T-helper 2 cell treated with Interferon-gamma antibody and Interleukin-4, amounts not matched to agents 5 μg/mL and 100 μg/mL, for 36 hours (primary cell): ENCODE measurements at places on chromosomes 16 and 17.
A peak's percentile ranks its signal among the peaks of the same experiment; 100 is the strongest.

- H3K27me3 ChIP-seq = peaks cover 3% of the 10 kb centered on the region
- H3K4me3 ChIP-seq = no peak overlapping the region
- no peak for DNase-seq
- H3K36me3 ChIP-seq = no peaks in the 10 kb centered on the region
These were observed 197.7 kb upstream of the GSE1 start for GRCh38 chr16:85415196-85416090.

DNA sequence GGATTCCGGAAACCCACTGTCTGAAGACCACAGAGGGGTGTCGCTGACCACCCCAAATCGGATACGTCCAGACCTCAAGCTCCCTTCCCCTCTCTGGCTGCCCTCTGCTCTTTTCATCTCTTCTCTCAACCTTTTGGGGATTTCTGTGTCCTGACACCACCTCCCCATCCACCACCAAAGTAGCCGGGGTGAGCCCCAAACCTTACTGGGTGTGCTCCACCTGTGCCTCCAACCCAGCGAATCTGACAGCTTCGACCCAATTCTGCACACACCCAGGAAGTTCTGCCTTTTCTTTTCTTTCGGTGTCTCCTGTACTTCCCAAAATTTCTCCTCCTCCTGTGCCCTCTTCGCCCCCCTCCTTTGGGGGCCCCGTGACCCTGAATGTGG lies 534 bp downstream of the KCTD11 start:
- DNase-seq = no peak
- H3K27ac ChIP-seq = peak overlapping the region; percentile 76
- H3K36me3 ChIP-seq = peaks cover 40% of the 10 kb centered on the region
- H3K27me3 ChIP-seq = no peaks in the 10 kb centered on the region

- no peaks in the 10 kb centered on the region for H3K27me3 ChIP-seq
- H3K4me1 ChIP-seq = peaks cover 15% of the 10 kb centered on the region
- H3K4me3 ChIP-seq = no peak overlapping the region
- no peaks in the 10 kb centered on the region for H3K36me3 ChIP-seq
- no peak for DNase-seq
These were observed 7.5 kb downstream of the SLC5A11 start for GRCh38 chr16:24853169-24853824.

DNA sequence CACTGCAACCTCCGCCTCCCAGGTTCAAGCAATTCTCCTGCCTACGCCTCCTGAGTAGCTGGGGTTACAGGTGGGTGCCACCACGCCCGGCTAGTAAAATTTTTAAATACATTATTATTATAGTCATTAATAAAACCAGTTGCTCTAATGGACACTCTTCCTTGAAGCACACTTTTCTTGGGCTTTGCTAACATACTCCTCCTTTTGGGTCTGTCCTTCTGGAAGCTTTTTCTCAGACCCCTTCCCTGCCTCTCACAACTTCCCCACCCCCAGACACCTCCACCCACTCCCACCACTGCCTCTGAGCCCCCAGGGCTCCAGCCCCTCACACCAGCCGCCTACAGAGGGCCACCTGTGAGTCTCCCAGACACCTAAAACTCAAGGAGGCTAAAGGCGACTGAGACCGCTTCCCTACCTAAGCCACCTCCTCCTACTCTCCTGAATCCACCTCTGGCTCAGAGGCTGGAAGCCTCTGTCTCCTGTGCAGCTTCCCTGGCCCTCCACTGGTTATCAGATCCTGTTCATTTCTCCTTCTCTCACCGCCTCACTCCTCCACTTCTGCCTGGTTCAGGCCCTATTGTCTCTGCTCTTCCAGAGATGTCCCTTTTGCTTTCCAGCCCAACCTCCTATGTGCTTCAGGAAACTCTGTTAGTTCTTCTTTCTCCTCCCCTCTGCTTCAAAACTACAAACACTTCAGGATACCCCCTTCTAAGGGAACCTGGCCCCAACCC lies 2.1 kb upstream of the CUEDC1 start:
- H3K27me3 ChIP-seq = peaks cover 75% of the 10 kb centered on the region
- H3K27ac ChIP-seq = no peak overlapping the region
- peaks cover 21% of the 10 kb centered on the region for H3K4me1 ChIP-seq
- no peak for DNase-seq
- H3K4me3 ChIP-seq = no peak overlapping the region
- H3K36me3 ChIP-seq = no peaks in the 10 kb centered on the region

- no peak overlapping the region for H3K4me3 ChIP-seq
- H3K4me1 ChIP-seq = no peaks in the 10 kb centered on the region
- H3K27ac ChIP-seq = no peak overlapping the region
- DNase-seq = no peak
These were observed 17.7 kb upstream of the TANC2 start for GRCh38 chr17:62948370-62948769.

- peaks cover 3% of the 10 kb centered on the region for H3K27me3 ChIP-seq
- no peaks in the 10 kb centered on the region for H3K36me3 ChIP-seq
- DNase-seq = no peak
- H3K27ac ChIP-seq = no peak overlapping the region
These were observed 43.4 kb downstream of the IRX3 start for GRCh38 chr16:54243202-54243601.

DNA sequence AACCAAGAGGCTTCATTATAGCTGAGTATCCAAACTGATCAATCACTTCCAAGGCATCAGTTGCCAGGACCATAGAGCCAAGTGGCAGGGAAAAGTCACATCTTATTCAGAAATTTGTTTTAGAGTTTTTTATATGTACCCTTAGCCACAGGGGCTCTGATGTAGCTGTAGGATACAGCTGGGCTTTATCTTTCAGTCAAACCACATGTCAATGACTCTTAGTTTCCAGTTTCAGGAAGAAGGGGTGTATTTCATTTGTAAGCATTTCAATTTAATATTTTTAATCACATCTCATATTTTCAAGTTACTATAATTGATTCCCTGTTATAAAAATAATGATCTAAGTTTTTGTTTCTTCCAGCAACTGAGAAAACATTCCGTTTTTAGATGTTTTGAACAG lies 2.9 kb upstream of the FLCN start:
- H3K27ac ChIP-seq = no peak overlapping the region
- H3K4me3 ChIP-seq = no peak overlapping the region

- DNase-seq = no peak
- peaks cover 23% of the 10 kb centered on the region for H3K4me1 ChIP-seq
- peaks cover 7% of the 10 kb centered on the region for H3K36me3 ChIP-seq
- no peak overlapping the region for H3K27ac ChIP-seq
These were observed 102.4 kb upstream of the METRNL start for GRCh38 chr17:82976982-82977488.

DNA sequence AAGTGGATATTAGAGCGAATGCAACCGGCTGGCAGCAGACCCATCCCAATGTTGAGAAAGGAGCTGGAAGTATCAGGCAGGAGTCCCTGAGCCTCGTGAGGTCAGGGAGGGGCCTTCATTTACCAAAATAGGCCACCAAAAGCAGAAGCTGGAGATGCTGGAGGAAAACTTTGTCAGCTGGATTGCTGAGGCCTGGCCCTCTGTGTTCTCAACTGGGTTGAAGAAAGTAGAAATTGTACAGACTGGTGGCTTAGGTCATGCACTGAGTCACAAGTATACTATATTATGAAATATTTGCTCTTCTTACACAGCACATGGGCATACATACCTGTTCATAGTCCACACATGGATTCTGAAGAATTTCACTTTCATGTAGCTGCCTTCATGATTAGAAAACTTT lies 23.2 kb upstream of the TEKT3 start:
- DNase-seq = no peak
- H3K36me3 ChIP-seq = no peaks in the 10 kb centered on the region
- no peaks in the 10 kb centered on the region for H3K4me1 ChIP-seq
- H3K27ac ChIP-seq = no peak overlapping the region
- no peak overlapping the region for H3K4me3 ChIP-seq
- no peaks in the 10 kb centered on the region for H3K27me3 ChIP-seq

- H3K27me3 ChIP-seq = peaks cover 47% of the 10 kb centered on the region
- H3K4me1 ChIP-seq = peaks cover 8% of the 10 kb centered on the region
- H3K27ac ChIP-seq = no peak overlapping the region
- H3K4me3 ChIP-seq = peak overlapping the region; percentile 24
- DNase-seq = no peak
These were observed 2.0 kb upstream of the CACNA1G start for GRCh38 chr17:50558581-50558940.

DNA sequence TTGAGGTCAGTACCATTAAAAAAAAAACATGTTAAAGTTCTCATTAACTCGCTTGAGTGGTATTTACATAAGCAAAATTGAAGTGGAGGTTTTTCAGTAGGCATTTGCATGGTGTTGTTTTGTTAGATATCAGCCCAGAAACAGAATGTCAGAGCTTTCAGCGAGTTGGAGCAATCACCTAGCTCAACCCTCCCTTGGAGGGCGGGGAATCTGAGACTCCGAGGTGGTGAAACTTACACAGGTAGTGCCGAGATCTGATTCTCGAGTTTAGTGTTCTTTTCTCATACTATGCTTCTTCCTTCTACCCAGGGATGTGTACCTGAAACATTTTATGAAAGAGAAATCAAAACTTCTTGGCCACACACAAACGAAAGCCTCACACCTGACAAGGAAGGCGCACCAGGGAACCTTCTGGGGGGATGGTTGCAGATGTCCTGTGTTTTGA lies 6.6 kb downstream of the SEC14L1 start:
- peaks cover 37% of the 10 kb centered on the region for H3K4me1 ChIP-seq
- no peaks in the 10 kb centered on the region for H3K27me3 ChIP-seq
- no peak for DNase-seq
- peaks cover 64% of the 10 kb centered on the region for H3K36me3 ChIP-seq
- no peak overlapping the region for H3K27ac ChIP-seq

DNA sequence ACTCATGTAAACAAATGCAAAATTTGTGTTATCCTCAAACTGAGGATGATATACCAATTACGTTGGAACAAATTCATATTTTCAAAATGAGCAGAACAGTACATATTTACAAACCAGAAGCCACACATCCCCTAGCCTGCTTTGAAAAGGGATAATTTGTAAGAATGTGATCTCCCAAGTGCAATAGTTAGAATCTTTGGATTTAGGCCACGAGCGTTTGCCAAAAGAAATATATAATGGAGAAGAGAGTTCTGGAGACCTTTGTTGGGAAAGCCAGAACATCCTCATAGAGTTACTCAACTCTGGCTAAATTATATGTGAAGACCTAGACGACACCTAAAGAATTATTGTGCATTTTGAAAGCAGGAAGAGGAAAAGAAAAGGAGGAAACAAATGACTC lies 449.3 kb downstream of the KCNJ2 start:
- no peaks in the 10 kb centered on the region for H3K36me3 ChIP-seq
- H3K27ac ChIP-seq = no peak overlapping the region
- H3K4me1 ChIP-seq = peaks cover 4% of the 10 kb centered on the region
